ENCODE measurements at places on chromosomes 6 and 20.

GRCh38 chr6:92753956-92754355, 665.4 kb downstream of the EPHA7 start:
- no peak for DNase-seq

- DNase-seq, result no peak
Measured at GRCh38 chr20:4455301-4455701, 266.4 kb upstream of the PRND start.

GRCh38 chr6:167492100-167492449, 167.2 kb downstream of the TTLL2 start:
- no peak for DNase-seq

- DNase-seq, result no peak
Measured at GRCh38 chr6:82331031-82331773, 32.4 kb upstream of the TPBG start.

DNA sequence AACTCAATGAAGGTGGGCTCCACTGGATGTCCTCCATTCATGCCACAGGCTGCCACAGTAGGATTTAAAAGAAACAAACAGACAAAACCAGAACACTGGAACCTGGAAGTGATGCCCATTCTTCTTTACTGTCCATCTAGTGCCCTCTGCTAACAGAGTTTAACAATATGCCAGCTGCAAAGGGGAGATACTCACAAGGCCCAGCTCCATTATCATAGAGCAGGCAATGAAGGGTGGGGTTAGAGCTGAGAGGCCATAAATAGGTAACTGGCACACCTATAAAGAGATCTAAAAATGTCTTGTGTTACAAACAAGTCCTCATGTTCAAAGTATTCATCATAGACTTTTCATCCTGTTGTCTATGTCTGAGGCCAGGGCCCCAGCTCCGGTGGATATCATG, 75.6 kb downstream of the SOD2 start:
- DNase-seq, result no peak
